Endothelial cell of umbilical vein (primary cell): ENCODE measurements at places on chromosomes 3 and 15. TPM values are rescaled to one million over a fixed set of nuclear protein-coding genes. Genes with fewer than 3 reads are reported as not detected.
A peak's percentile ranks its signal among the peaks of the same experiment; 100 is the strongest.

Gene PATL2
- total RNA-seq = 0.42 TPM in 1 of 2 replicates, not detected in the other

Gene ROPN1B
- not detected in 2 replicates for total RNA-seq

Gene GLDN
- total RNA-seq = not detected in 2 replicates

Gene SUCNR1
- total RNA-seq = not detected in 2 replicates

Gene GABRA5
- total RNA-seq = not detected in 2 replicates

Gene MKRN2OS
- total RNA-seq = not detected in 2 replicates

Gene TIGIT
- not detected in 2 replicates for total RNA-seq

- DNase-seq = no peak
These were observed 46.7 kb upstream of the MYZAP start for GRCh38 chr15:57544848-57545480.

DNA sequence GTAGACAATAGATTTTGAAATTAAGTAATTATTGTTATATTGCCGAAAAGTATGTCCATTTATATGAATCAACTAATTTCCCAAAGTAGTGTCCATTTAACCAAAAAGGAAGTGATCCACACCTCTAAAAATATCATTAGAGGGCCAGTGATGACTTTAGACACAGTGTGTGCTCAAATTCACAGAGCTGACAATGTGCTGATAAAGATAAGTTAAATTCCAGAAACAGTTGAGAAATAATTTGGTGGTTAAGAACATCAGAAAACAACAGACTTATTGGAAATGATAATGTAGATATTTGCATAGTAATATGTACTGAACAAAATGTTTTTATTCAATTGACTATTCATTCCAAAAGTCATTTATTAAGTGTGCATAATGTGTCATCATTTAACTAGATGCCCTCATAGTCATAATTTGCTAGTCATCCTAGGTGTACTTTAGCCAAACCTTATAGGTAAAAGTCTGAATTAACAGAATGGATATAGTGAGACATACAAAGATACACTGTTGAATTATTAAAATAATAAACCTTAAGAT is 230.2 kb upstream of the ADAMTS9 start:
- no peak for DNase-seq

DNA sequence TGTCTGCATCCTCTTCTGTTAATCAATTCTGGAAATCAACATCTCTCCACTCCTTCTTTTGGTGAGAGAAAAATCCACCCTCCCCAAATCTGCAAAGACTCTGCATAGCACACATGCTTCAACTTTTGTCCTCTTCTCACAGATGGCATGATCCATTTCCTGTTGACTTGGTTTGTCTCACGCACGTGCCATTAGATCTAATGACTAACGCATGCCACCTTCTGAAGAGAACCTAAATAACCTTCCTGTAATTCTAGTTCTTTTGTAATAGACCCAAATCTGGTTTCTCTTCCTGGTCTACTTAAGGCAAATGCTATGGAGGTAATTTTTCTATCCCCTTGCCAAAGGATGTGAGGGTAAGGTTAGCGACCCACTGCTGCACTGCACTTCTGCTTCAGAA is 51.0 kb upstream of the ATOSA start:
- peak; percentile 92 for DNase-seq

- DNase-seq = peak; percentile 77
These were observed 271.1 kb downstream of the DIPK2A start for GRCh38 chr3:144242747-144243146.

DNA sequence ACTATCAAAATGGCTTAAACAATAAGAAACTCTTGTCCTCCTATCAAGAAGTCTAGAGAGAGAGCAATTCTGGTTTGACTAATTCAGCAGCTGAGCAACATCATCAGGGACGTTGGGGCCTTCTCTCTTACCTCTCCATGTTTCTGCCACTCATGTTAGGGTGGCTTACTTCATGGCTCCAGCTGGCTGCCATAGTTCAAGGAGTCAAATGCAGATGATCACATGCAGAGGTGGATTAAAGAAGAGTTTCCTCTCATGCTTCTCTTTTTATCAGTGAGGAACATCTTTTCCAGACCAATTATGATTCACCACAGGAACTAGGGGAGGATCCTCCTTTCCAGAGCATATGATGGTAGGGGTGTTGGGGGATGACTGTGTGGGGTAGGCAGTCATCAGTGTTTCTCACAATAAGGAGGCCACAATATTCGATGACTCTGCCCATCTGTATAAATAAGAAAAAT is 45.5 kb downstream of the NEK11 start:
- DNase-seq = peak; percentile 32

GRCh38 chr3:46435081-46435726 is 28.1 kb downstream of the CCRL2 start:
- DNase-seq = no peak

DNA sequence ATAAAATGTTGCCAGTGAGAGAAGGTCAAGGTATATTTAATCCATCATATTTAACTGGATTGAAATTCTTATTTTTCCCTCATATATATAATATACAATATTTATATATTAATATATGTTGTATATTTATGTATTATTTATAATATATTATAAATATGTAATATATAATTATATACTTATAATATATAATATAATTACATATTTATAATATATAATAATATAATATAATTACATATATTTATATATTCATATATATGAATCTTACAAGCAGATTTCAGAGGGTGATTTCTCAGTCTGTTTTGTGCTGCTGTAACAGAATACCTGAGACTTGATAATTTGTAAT is 52.7 kb upstream of the TLE3 start:
- no peak for DNase-seq

DNA sequence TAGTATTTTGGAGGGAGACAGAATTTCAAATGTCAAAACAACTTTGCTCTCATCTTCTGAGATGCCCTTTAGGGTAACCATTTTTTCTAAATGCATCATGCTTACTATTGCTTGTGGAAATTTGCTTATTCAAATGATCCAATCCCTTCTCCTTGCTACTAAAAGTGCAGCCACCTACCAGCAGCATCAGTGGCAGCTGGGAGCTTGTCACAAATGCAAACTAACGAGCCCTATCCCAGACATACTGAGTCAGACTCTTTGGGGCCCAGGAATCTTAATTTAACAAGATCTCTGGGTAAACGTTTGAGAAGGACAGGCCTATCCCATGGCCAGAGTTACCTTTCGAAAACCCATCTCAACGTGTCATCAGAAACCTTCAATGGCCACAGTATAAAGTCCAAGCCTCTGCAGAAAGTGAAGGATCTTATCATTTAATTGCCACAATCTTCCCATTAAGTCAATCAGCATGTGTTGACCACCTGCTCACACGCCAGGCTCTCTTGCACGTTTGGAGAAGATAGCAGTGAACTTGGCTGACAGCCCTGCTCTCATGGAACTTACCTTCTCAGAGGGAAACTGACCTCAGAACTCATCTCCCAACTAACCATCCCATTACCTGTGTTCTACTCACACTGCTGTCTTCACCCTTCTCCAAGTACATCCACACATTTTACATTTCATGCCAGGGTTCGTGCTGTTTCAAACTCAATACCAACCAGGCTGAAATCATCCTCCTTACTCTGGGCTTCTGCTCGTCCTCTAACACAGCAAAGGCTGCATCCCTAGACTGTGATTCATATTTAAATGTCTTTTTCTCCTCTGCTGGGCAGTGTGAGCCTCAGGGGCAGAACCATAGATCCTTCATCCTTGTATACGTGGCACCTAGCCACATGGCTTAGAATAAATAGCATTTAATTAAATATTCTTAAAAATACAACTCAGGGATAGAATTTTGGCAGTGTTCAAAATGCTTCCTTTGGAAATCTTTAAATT is 24.8 kb upstream of the VGLL4 start:
- DNase-seq = no peak

DNA sequence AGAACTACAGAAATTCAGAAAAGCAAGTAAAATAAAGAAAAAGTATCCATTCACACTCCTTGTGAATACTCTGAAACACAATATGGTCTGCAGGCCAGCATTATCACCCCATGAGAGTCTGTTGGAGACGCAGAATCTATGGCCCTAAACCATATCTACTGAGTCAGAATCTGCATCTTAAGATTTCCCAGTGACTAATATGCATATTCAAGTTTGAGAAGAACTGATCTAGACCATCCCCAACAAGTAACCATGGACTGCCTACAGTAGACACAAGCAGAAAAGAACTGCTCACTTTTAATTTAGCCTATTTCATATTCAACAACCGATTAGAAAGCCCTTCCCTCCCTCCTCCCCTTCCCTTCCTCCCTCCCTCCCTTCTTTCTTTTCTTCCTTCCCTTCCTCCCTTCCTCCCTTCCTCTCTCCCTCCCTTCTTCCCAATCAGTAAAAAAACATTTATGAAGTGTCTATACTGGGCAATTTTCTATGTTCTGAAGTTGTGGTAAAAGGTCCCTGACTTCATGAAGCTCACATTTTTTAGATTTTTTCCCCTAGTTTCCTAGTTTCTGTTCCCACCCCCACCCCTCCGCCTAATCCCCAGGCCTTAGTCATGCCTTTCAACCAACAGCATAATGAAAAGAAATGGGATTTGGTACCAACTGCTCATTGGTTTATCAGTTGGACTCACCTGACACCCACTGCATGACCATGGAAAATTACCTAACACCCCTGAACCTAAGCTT is 125.2 kb downstream of the CNTN3 start:
- DNase-seq = no peak

DNA sequence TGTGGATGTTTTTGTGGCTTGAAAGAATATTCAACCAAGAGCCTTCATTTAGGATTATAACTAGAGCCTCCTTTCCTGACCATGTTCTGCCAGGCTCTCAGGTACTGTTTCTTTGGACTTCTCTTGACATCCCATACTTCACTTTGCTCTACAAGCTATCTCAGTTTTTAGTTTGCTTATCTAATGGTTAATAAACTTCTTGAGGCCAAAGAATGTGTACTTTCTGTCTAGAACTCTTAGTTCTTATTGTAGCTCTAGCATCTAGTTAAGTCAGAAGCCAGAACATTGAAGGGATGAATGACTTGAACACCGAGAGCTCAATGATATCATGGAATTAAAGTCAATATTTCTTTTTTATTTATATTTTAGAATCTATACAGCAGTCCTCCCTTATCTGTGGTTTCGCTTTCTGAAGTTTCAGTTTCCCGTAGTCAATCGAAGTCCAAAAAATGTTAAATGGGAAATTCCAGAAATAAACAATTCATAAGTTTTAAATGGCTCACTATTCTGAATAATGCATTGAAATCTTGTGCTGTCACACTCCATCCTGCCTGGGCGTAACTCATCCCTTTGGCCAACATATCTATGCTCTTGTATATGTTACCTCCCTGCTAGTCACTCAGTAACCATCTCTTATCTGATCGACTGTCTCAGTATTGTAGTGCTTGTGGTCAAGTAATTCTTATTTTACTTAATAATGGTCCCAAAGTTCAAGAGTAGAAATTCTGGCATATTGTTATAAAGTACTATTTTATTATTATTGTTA is 368.6 kb upstream of the RBMS3 start:
- no peak for DNase-seq

GRCh38 chr3:54760201-54760600 is 167.7 kb downstream of the LRTM1 start:
- no peak for DNase-seq

DNA sequence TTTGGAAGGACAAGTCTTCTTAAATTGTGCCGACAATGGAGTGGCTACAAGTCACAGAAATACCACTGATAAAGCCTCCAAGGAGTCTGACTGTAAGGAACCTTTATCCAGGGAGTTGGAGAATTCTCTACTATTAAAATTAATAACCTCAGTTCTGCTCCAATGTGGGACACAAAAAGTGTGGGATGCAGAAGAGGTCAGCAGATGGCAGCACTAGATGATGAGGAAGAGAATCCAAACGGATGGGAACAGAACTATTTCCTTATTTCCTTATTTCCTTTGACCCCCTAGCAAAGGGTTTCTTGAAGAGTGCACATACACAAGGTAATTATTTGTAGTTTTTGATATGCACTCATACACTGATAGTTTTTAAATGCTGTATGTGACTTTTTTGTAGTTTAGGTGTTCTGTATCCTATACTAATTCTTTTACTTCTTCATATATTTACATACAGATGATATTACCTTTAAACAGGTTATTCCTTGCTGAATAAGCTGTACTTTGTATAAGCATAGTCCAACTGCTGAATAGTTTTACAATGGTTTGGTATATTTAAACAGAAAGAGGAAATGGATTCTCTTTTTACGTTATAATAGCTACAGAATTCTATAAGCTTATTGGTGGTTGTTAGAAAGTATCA is 25.6 kb upstream of the NLGN1 start:
- DNase-seq = peak; percentile 50
